Cardiac muscle cell (in vitro differentiated cells and primary cell): ENCODE measurements at places on chromosomes 13 and 19.

DNA sequence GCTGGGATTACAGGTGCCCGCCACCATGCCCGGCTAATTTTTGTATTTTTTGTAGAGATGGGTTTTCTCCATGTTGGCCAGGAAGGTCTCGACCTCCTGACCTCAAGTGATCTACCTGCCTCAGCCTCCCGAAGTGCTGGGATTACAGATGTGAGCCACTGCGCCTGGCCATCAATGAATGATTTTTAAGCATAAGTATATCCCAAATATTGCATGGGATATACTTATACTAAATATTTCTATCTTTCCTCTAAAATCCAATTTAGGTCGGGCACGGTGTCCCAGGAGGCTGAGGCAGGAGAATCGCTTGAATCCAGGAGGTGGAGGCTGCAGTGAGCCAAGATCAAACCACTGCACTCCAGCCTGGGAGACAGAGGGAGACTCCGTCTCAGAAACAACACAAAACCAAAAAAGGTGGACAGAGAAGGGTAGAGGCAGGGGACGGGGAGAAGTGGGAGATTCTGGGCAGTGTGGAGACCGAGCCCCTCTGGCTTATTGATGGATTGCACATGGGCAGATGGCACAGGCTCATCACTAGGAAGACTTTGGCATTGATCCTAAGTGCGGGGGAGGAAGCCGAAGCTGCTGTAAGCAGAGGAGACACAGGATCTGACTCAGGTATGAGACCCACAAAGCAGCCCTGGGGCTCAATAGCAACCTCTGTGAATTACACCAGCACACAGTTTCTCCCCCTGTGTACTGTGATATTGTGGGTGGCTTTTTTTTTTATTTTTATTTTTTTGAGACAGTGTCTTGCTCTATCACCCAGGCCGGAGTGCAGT lies 13.5 kb downstream of the ARRDC5 start:
- no peak for DNase-seq

DNA sequence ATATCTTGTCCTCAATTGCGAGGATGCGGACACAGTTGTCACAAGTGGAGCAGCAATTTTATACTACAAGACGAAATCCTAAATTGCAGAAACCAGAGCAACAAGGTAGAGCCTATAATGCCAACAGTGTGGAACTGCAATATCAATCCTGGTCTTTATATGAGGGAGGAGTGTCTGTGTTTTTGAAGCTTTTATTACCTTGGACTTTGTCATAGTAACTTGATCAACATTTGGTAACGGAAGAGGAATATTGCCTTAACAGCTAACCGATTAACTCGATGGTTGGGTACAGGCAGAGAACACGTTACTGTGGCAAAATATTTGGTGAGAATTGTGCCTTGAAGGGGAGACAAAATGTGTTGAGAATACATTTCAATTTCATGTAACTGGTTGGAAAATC lies 661.5 kb downstream of the FGF9 start:
- no peak for DNase-seq

GRCh38 chr13:98445340-98446233 lies 131.3 kb downstream of the STK24 start:
- DNase-seq: peak; percentile 64

- no peak for DNase-seq
Observed at GRCh38 chr13:75639454-75639853, 3.3 kb downstream of the LMO7 start.

DNA sequence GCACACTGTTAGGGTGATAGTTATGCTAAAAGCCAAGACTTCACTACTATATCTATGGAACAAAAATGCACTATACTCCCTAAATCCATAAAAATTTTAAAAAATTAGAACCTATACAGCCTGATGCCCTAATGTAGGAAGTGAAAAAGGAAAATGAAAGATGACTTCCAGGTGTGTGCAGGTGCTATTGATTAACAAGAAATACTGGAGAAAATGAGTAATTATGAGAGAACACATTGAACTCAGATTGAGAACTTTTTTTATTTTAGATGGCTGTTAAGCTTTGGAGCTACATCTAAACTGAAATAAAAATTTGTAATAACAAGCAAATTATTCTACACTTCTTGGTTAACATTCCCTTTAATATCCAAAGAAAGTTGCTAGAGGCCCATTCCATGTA lies 1015.7 kb downstream of the PCDH9 start:
- DNase-seq: no peak

GRCh38 chr19:36819130-36819630 lies 19.0 kb downstream of the ZNF790 start:
- no peak for DNase-seq

DNA sequence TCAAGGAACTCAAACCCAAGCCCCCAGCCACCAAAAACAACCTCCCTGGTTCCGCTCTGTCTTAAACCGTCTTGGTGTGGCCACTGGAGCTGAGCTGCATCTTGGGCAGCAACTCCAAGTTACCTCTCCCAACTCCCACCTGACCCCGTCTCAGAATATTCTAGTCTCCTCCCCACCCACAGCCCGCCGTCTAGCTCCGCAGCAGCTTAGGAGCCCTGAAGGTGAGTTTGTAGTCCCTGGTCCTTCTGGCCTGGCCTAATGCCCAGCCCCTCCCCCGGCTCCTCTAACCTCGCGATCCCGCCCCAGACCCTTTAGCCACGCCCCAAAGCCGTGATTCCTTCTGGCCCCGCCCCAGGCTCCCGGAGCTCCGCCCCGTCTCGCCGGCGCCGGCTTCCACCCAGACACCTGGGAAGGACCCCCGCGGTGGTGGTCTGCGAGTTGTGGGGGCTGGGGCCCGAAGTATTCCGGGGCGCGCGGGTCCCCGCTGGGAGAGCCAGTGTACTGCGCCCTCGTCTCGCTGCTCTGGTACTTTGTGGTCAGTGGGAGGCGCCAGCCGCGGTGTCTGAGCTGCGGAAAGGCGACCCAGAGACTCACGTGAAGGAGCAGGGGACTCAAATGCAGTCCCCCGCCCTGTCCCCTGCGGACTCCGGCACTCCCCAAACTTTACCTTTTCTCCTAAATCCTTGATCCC lies 2.5 kb upstream of the LHB start:
- peak; percentile 81 for DNase-seq

DNA sequence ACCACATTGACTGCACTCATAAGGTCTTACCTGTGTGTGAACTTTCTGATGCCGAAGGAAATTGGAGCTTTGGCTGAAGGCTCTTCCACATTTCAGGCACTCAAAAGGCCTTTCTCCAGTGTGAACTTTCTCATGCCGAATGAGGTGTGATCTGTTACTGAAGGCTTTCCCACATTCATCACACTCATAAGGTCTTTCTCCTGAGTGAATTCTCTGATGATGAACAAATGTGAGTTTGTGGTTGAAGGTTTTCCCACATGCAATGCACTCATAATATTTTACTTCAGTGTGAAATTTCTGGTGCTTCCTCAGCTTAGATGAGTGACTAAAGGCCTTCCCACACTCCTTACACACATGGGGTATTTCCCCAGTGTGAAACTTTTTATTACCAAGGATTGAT lies 5.7 kb downstream of the ZNF132 start:
- DNase-seq: peak; percentile 14

DNA sequence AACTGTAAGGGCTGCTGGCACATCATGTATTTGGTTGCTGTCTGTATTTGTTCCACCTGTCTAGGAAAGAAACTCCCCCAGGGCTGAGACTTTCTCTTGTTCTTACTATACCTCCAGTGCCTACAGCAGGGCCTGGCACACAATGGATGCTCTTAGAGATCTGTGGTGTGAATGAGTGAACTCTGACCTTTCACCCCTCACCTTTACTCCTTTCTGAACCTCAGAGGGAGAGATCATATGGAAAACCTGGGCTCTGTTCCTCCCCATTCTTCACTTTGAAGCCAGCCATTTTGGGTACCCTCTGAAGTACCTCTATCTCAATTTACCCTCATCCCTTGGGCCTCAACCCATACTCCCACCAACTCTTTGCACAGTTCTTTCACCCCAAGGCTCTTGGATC lies 3.1 kb downstream of the DYRK1B start:
- no peak for DNase-seq
